Mesenteric fat pad (tissue), 1 donor: ENCODE measurements at places on chromosomes 4 and X.

- no peak for DNase-seq
These were observed 14.0 kb downstream of the CXCL2 start for GRCh38 chr4:74084984-74085383.

DNA sequence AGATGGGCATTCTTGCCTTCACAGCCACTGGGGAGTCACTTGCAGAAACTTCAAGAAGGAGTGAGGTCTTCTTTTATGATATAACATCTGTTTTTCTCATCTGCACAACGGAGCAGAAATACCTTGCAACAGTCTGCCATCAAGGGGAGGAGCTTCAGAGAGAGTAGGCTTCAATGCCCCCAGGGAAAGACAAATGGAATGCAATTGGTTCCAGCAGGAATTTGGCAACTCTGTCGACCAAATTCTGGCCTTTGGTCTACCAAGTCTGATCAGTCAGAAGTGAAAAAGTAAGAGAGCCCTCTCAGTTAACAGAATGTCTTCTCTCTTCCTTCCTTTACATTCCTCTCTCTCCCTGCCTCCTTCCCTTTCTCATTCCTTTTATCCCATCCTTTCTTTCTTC is 229.3 kb downstream of the IDS start:
- no peak for DNase-seq

DNA sequence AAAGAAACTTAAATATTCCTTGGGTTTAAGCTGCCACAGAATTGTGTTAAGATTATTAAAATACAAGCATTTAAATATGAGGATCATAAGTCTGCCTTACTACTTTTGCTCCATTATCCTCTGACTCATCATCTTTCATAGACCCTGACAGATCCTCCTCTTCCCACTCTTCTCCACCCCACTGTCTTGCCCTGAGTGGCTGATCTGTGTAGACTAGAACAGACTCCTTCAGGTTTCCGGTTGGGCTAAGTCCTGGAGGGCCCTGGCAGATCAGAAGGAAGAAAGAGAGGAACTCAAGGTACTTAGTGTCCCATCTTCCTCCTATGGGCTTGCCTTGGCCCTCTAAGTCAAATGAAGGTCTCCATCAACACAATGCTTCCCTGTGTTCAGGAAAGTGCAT is 30.7 kb downstream of the PALLD start:
- DNase-seq, result no peak

- DNase-seq, result no peak
These were observed 21.2 kb downstream of the DOK7 start for GRCh38 chr4:3484057-3484973.

GRCh38 chrX:149462849-149463248 is 42.3 kb downstream of the IDS start:
- DNase-seq, result no peak

DNA sequence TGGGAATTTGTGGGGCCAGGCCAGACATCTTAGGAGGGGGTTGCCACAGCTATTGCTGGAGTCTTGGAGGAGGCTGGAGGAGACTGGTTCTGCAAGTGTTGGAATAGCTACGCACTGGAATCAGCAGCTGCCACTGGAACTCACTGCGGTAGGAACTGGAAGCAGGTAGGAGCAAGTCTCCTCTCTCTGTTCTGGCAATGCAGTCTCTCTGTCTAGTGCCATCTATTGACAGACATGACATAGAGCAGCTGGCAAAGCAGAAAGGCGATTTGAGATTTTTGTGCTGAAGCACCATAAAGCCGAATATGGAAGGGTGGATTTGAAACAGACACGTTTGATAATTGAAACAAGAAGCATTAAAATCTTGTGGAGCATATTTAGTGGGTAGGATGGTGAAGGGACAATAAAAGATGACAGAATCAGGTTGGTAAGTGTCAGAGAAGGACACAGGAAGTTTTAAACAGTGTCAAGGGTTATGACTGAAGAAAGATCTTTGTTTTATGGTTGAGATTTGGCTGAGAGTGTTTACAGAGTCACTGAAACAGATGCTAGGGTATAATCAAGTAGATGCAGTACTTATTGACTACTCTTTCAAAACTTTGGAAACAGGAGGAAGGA is 23.5 kb upstream of the SYNPO2 start:
- no peak for DNase-seq

DNA sequence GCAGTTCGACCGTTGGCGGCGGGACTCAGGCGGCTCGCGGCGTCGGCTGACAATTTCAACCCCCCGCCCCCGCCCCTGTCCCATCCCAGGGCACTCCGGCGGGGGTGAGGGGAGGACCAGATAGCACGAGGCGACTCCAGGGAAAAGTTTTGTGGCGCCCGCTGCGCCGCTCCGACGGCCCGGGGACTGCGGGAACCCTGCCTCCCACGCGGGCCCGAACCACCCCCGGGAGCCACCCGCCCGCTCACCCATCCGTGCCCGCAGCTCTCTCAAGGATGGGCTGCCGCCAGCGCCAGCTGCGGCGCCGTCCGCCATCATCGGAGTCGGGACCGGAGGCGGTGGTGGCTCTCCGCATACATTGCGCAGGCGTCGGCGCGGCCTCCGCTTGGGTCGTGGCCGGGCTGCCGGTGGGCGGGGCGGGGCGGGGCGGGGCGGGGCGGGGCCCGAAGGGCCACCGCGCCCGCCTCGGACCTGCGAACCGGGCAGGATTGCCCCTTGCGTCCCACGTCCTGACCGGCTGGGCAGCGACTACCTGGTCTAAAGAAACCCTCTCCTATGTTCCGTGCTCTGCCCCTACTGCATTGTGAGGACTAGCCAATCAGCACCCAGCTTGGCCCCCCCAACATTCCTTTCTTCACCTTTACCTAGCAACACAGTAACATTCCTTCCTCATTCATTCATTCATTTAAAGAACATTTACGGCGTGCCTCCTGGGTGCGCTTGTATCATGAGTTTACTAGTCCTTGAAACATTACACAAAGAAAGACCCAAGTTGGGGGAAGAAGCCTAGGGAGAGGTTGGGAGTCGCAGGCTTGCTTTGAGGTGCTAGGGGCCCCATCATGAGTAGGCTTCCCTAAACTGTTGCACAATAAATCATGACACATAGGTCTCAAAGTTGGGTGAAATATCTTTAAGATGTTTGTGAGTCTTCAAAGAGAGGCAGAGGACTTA is at the start of gene MAP7D3:
Gene MAP7D3, minus strand, starts transcription at position 360 of the 951 bp plus-strand sequence. Its CDS starts 42 bp downstream, at position 318.
- no peak for DNase-seq

- no peak for DNase-seq
These were observed 15.4 kb downstream of the UTP3 start for GRCh38 chr4:70703619-70704214.

DNA sequence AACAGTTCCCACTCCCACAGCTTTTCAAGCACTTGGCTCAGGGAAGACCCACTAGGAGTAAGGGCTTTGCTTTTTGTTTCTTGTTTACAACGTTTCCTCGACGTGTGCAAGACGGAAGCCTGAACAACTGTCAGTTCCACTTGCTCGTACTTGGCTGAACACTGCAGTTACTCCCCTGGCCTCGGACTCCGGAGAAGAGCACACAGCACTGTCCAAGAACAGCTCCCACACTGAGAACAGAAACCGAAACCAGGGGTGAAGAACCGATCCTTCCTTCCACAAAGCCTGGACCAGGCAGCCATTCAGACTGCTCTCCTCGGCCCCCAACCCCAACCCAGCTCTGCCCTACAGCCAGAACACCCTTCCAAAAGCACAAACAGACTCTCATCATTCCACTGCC is 25.5 kb downstream of the IRF2 start:
- DNase-seq, result no peak

DNA sequence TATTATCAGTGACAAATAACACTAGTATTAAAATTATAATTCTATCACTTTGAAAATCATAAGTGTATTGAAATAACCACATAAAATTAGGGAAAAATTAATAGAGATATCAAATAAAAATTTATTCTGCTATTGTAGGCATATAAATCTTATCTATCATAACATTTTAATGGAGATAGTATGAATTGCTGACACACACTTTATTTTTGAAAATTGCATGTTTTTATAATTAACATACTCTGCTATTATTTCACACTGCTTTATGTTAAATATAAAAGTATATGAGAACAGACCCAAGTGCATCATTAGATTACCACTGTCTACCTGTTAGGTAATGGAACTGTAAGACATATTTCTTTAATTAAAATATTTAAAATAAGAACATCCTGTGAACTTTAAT is 2150.2 kb downstream of the ARAP2 start:
- DNase-seq, result no peak

GRCh38 chr4:112532267-112532666 is 16.3 kb upstream of the NEUROG2 start:
- DNase-seq, result no peak

- no peak for DNase-seq
These were observed at the start of gene ASB5 for GRCh38 chr4:176268963-176269362. Gene ASB5 (minus strand): TSS chr4:176269222. CDS start chr4:176269108, 114 bp downstream.

DNA sequence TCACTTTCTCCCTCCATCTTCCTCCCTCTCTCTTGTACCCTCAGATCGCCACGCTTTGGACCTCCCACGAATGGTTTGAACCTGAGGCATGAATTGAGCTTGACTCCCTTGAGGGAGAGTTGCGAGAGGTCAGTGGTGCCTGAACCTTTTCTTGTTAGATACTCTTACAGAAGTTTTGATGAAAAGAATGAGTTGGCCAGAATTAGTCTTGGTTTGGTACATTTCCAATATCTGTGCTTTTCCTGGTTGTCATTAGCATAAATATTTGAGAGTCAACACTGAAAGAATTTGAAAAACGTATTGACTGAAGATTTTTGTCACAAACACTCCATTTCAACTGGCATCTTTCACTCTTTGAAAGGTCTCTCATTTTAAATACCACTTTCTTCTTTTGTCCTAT is 510.6 kb upstream of the DIPK2B start:
- DNase-seq, result no peak

GRCh38 chrX:68846536-68846935 is 17.7 kb downstream of the EFNB1 start:
- no peak for DNase-seq

GRCh38 chr4:180741703-180742102 is 1501.5 kb upstream of the TENM3 start:
- no peak for DNase-seq

- DNase-seq, result no peak
These were observed 43.7 kb downstream of the RPS3A start for GRCh38 chr4:151143162-151143561.

GRCh38 chr4:147794314-147794680 is 62.4 kb downstream of the ARHGAP10 start:
- DNase-seq, result no peak

DNA sequence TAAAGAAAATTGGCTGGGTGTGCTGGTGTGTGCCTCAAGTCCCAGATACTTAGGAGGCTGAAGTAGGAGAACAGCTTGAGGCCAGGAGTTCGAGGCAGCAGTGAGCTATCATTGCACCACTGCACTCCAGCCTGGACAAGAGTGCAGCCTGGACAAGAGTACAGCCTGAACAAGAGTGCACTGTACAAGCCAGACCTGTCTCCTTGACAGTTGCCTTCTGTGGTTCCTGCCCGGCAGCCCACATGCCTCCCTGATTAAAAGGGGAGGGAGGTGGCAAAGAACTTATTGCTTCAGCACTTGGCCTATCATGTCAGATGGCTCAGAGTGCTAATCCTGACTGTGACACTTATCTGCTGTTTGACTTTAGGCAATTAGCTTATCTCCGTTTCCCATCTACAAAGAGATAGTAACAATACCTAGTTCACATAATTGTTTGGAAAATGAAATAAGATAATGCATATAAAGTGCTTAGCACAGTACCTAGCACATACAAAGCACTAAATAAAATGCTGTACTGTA is 249.1 kb downstream of the DCLK2 start:
- DNase-seq, result no peak

DNA sequence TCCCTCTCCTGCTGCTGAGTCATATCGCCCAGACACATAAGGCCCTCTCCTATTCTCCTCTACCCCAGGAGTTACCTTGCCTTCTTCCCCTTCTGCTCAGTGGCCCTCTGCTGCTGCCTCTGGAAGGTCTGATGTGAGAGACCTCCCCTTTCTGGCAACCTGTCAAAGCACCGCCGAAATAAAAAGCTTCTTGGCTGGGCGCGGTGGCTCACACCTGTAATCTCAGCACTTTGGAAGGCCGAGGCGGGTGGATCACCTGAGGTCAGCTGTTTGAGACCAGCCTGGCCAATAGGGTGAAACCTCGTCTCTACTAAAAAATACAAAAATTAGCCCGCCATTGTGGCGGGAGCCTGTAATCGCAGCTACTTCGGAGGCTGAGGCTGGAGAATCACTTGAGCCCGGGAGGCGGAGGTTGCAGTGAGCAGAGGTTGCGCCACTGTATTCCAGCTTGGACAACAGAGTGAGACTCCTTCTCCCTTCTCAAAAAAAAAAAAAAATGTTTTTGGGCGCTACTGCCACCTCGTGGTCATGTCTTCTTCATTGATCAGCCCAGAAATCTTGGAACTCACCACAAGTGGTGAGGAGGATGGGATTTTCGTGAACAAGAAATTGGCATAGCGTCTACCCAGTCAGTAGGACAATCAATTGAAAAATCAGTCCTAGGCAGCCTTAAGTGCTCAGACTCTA is 8.6 kb upstream of the ZXDA start:
- DNase-seq, result no peak

DNA sequence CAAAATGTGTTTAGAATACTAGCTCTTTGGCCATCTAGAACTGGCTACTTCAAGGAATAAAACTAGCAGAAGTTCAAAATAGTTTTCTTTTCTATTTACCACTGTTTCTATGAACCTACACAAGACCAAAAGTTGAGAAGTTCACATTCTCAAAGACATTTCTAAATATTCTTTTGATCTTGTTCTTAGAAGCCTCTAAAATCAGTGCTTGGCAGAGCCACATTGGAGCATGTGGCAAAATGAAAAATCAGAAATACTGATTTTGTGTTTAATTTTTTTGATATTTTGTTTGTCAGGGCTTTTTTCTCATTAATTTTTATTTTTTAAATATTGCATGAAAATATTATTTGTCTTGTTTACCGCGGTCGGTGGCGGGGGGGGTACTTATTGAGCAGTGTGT is 853.8 kb upstream of the INTU start:
- no peak for DNase-seq
